Nephron progenitor cell (in vitro differentiated cells): ENCODE measurements at places on chromosomes 5 and 9.

DNA sequence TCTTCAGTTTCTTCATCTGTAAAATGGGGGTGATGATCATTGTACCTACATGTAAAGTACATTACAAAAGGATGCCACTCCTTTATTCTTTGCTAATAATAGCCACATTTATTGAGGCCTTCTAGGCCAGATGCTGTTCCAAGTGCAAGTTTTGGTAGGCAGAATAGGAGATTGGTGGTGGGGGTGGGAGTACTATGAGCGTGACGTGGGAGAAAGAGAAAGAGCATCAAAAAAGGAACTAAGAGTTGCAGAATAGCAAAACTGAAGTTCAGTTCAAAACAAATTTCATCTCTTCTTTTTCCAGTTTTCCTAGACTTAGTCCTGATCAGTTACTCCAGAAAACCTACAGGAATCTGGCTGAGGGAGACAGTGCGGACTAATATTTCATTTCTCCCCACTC is 174.1 kb downstream of the SNX18 start:
- DNase-seq, result no peak

DNA sequence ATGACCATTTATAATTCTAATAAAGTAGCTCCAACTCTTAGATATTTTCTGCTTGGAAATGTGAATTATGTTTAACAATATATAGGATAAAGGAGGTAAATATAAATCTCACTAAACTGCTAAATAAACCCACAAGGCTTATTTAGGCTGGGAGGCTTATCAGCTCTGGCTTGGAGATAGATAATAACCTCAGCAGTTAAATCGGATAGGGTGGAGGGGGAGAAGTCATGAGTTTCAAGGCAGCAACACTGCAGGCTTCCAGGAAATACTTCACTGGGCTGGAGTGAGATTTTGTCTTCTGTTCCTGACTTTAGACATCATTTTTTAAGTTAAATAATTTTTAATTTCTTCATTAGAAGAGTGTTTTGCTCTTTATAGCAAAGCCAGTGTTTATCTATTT is 80.0 kb upstream of the ITGA2 start:
- no peak for DNase-seq

DNA sequence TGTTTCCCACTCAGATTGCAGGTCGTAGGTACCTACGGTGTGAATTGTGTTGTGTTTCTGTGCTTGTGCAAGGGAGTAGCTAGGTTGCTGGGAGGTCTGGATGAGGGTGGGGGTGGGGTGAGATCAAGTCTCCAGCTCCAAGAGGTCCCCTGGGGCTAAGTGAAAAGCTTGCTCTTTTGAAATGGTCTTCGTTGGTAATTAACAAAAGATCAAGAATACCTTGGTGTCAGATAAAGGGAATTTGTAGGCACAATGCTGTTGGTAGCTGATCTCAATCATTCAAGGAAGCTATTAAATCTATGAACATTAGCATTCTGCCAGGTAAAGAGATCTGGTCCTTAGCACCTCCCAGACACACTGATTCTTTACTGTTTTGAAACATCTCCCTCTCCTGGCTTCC is 928 bp upstream of the PCDHGC4 start:
- DNase-seq, result no peak

DNA sequence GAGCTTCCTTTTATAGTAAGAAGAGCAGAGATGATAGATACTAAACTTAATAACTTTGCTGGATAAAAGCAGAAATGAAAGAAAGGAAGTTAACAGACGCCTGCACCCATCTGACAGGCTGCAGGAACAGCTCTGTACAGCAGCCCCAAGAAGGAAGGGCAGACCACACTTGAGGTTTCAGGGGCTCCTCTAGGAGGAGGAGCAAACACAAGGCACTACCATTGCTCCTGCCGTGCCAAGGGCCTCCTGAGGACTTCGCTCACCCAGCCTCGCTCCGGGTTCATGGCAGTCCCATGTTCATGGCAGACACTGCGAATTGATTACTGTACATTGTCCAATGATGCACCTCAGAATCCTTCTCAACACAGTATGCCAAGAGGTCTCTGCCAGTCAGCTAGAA is 85.1 kb downstream of the AMBP start:
- DNase-seq, result no peak

DNA sequence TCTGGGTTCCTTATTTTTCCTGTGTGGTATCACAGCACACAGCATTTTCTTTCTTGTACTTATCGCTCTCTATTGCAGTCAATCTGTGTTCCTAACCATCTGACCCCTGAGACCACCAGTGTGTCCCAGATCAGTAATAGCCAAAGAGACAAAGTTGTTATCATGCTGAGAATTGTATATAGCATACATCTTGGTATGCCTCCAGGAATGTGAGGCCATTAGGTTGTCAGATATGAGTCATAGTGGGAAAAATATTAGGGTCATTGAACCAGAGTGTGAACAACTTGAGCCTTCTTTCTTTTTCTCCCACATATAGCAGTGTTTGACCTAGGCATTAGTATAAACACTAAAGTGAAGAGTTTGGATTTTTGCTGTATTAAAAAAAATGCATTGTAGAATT is 106.3 kb downstream of the NDUFAF2 start:
- DNase-seq, result no peak

- DNase-seq, result no peak
Observed at GRCh38 chr9:8842402-8843193, 1043.0 kb upstream of the DMAC1 start.

- peak; percentile 9 for DNase-seq
Observed at GRCh38 chr5:127909066-127909465, 174.5 kb upstream of the SLC12A2 start.

- DNase-seq, result no peak
Observed at GRCh38 chr5:33501899-33502298, 61.1 kb downstream of the TARS1 start.

- no peak for DNase-seq
Observed at GRCh38 chr9:16384993-16385392, 485.5 kb downstream of the BNC2 start.

DNA sequence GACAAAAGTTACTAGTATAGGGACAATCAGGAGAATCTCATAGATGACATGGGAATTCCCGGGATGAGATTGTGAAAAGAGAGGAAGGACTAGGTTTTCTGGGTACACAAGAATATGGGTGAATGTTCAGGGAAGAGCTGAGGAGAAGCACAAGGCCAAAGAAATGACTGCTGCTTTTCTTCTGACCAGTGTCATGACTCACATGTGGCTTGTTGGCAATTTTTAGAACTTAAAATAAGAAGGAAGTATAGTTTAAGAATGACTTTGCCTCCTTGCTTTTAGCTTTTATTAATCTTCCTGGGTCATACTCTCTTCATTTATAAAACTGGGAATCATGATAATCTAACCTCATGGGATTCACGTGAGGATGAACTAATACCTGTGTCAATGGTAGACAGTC is 652.4 kb upstream of the MEF2C start:
- DNase-seq, result no peak

DNA sequence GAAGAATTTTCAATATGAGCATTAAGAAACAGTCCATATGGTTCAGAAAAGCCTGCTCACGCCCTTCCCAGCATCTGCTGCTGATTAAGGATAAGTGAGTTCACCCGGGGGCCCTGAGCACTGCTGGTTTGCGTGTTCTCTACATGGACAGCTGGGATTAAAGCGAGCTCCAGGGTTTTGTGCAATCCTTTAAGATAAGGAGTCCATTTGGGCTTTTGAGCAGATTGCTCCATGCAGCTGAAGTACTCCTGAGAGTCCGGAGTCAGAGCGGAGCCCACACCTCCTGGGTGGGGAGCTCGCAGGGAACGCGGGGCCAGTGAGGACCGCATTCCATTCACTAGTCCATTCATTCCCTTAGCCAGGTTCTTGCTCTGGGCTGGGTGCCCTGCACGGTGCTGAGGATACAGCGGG is 149.3 kb upstream of the COL5A1 start:
- DNase-seq, result no peak

DNA sequence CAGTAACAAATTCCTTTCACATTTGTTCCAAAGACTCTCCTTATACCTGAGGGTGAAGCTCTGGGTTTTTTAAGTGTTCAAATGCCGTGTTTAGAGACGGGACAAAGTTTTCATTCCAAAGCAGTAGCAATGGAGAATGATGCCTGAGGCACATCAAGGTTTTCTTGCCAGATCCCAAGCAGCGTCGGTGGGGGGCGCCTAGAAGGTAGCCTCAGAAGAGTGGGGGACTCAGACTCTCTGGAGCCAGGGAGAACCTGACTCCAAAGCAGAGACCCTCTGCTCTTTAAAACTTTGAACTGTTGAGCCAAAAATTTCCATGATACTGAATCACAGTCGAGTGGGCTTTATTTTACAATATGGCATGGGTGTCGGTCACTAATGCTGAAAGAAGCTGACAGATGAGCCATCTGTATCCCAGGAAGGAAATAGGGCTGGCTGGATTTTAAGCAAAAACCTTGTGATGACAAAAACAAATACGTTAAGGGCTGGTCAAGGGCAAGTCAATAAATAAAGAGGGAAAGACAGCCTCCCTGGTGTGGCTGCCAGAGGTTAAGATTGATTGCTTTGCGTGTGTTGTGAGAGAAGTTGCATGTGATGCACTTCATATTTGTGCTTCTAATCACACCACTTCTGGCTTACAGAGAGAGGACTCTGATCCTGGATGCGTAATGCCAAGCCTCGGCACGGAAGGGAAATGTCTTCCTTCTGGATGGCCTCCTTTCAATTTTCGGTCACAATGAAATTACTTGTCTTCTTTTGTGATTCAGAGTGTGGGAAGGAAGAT is 161.1 kb upstream of the EFNA5 start:
- no peak for DNase-seq
